Fibroblast of the aortic adventitia (primary cell): ENCODE measurements at places on chromosomes 6 and 20.
A peak's percentile ranks its signal among the peaks of the same experiment; 100 is the strongest.

DNA sequence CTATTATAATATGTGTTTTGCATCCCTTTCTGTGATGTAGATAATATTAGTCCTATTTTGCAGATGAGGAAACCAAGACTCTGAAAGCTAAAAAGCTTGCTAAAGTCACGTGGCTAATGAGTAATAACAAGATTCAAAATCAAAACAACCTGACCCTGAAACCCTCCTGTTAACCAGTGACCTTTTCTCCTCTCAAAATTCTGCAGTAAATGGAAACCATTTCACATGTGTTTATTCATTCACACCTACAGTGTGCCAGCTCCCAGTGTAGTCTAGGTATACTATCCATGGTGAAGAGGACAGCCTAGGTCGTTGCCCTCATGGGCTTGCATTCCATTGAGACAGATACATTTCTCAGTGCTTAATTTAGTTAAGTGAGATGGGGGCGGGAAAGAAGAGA lies 30.6 kb upstream of the PHACTR2 start:
- DNase-seq = no peak

- DNase-seq = no peak
Measured at GRCh38 chr20:18011482-18011881, 42.7 kb downstream of the MGME1 start.

GRCh38 chr6:139402876-139403386 lies 28.5 kb upstream of the CITED2 start:
- peak; percentile 94 for DNase-seq

DNA sequence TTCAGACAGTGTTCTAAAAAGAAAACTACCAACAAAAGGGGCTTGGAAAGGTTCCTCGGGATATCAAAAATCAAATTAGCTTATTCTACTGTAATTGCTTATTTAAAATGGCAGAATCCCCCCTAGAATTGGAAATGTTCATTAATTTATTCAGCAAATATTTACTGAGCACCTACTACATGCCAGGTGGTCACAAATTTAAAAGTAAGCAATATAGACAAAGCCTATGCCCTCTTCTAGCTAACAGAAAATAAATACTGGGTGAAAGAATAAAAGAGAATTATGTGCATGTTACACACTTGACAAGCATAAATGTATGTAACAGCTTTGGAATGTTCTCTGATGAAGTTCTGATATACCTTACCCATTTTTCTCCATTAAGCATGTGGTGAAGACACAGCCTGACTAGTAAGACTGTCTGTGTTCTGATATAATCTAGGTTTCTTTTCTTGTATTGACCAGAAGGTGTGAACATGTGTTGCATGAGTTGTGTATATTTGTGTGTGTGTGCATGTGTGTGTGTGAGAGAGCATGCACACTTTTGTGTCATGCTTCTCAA lies 606.7 kb upstream of the CITED2 start:
- no peak for DNase-seq

DNA sequence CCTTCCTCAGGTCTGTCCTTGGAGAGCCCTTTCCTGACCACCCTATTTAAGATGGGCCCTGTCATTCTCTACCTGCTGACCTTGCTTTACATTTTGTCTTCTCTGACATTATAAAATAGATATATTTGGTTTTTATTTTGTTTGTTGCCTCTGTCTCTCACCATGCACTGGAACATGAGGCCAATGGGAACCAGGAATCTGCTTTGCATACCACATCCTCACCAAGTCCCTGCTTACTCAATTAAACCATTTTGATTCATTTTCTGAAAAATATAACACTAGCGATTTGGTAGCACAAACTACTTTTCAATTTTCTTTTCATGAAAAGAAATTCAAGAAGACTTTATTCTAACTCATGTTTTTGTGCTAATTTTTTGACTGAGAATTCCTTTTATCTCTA lies 32.8 kb upstream of the POPDC3 start:
- no peak for DNase-seq
